ENCODE measurements at places on chromosomes 7 and 10.

DNA sequence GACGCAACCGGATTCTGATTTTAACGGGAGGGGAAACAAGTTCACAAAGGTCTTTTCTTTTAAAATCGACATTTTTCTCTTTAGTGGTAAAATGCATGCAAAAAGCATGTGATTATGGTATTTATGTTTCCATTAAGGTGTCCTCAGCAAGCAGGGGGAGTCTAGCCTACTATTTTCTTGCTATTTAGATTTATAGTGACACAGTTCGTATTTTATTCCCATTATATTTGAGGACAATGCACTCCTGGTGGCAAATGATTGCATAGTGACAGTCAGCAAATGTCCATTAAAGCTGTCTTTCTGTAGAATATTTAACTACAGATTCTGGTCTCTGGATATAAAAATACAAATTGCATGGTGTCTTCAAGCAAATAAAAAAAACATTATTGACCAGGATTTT, 554.2 kb downstream of the PARD3 start:
- no peak for DNase-seq

DNA sequence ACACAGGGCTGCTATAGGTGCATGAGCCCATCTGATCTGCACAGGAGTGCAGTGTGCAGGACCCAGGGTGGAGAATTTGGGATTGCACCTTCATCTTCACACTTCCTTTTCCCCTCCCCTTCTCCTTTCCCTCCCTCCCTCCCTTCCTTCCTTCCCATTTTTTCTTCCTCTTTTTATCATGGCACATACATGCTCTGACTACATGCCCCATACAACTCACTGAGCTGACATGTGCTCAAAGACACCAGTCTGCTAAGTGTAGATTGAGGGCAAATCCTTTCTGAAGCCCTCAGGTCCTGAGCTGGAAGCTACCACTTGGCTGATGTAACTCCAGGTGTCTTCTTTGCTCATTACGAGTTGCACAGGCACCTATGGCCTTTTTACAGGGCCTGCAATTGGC, 365.3 kb upstream of the ZNF32 start:
- no peak for DNase-seq

- no peak for DNase-seq
Measured at GRCh38 chr10:119526621-119527592, 15.6 kb downstream of the RGS10 start.

GRCh38 chr10:119341459-119342301, 134.3 kb downstream of the GRK5 start:
- DNase-seq: no peak

GRCh38 chr7:691361-692045, 35.0 kb upstream of the DNAAF5 start:
- DNase-seq: peak; percentile 54

- DNase-seq: no peak
Measured at GRCh38 chr10:45407542-45407941, 33.5 kb downstream of the ALOX5 start.

- DNase-seq: no peak
Measured at GRCh38 chr10:90587081-90587491, 270.8 kb downstream of the HTR7 start.

- DNase-seq: peak; percentile 71
Measured at GRCh38 chr10:51074238-51075028, at the start of gene PRKG1. TSS of gene PRKG1 (plus strand) at chr10:51074487.

DNA sequence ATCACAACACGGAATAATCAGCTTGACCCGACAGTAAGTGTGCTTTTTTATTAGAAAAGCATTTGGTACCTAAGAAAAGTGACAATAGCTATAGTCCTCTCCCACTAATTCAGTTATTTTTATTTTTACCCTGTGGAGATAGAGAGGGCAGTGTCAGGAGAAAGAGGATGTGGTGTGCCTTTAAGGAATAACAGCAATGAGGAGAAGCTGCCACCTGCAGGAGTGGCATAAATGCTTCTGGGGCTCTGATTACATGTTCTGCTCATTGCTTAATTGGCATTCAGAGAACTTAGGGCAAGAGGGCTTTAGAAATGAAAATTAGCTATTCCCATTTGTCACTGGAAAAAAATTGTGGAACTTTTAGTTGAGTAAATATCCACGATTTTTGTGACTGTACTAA, 60.1 kb downstream of the DENND11 start:
- DNase-seq: no peak

GRCh38 chr10:75857269-75857846, 425.9 kb downstream of the LRMDA start:
- no peak for DNase-seq

DNA sequence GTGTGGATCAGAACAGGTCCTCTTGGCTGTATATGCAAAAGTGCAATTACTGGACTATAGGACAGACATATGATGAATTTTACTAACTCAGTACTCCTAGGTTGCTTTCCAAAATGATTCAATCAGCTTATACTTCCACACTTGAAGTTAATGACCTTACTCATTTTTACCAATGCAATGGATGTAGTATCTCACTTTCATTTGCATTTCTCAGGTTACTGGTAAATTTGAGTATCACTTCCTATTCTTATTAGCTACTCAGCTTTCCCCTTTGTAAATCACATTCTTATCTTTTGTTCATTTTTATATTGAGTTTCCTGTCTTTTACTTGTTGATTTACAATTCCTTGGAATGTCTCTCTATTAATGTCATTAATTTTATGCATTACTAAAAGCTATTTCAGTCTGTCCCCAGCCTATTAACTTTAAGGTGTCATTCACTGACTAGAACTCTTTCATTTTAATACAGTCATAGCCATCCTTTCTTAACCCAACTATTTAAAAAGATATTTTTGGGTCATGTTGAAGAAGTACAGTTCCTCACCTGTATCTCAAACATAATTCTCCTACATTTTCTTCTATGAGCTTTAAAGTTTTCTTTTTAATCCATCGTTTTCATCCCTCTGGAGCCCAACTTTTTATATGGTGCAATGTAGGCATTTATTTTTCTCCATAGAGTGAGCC, 88.6 kb downstream of the VIM start:
- DNase-seq: no peak

DNA sequence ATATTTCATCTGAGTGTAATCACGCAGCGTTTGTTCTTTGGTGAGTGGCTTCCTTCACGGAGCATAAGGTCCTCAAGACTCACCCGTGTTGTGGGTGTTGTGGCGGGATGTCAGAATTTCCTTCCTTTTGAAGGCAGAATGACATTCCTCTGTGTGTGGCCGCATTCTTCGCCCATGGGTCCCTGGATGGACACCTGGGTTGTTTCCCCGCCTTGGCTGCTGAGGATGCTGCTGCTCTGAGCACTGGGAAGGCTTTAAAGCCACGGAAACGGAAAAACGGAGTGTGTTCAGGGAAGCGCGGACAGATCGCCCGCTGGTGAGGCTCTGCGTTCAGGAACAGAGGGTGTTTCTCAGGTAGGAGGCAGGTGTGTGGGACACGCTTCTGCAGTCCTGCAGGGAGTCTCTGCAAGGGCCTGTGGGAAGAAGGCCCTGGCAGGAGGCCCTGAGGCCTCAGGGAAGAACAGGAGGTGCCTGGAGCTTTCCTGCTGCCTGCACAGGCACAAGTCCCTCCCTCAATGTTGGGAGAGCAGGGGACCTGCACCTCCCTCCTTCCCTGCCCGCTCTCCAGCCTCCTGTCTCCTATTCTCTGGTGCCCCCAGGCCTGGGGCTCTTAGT, 35.7 kb upstream of the SHH start:
- DNase-seq: no peak

DNA sequence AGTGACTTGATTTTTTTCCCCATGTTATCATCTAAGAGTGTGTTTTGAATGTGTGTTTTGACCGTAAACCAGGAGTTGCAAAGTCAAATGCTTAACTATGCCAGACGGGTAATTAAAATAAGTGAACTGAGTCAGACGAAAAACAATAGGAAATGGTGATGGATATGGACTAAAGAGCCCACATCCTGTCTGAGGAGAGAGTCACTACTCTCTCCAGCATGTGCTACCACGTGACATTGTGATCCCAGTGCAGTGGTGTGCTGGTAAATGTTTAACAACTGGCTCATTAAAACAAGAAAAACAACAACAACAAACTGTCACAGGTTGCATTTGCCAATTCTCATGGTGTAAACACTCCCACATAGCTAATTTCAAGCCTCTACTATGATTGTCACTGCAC, 164.3 kb downstream of the SUGCT start:
- no peak for DNase-seq

DNA sequence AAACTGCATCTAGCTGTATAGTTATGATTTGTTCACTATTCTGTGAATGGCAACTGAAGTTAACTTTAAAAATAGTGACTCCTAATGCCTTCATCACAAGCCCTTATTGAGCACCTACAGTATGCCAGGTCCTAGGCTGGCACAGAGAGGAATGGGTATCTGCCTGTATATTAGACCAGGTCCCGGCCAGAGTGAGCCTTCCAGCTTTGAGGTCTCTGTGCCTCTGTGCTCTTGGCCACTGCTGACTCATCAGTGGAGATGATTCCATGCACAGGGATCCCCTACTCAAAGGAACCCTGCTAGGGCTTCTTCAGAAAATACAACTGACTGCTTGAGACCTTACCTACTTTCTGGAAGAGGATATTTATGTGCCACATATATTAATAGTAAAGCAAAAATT, 118.4 kb downstream of the GFRA1 start:
- no peak for DNase-seq
